GM19239 (cell line): ENCODE measurements at places on chromosomes 5 and 9.

GRCh38 chr9:18255747-18256146 is 218.2 kb upstream of the ADAMTSL1 start:
- DNase-seq = no peak

DNA sequence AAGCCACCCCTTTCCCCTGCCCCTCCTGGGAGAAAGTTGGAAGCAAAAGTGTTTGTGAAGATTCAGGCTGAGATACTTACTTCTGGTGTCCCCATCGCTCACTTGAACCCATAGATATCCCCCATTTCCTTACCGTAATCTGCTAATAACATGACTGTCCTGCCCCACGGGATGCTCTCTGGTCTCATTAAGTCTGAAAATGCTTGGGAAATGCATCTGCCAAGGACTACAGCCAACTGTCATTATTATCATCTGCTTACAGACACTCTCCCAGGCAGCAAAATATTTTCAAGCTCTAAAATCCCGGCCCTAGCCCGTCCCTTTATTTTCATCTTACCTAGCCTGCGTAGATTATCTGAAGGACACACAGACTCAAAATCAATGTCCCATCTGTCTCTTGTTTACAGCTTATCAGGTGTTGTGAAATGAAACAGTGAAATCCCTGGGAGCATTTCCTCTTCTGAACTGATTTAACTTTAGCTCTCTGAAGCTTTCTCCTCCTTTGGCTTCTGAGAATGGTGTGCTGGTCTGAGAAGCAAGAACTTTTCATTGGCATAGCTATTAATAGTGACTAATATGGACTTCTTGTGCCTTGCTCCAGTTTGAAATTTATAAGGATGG is 126.9 kb upstream of the OSMR start:
- DNase-seq = no peak

DNA sequence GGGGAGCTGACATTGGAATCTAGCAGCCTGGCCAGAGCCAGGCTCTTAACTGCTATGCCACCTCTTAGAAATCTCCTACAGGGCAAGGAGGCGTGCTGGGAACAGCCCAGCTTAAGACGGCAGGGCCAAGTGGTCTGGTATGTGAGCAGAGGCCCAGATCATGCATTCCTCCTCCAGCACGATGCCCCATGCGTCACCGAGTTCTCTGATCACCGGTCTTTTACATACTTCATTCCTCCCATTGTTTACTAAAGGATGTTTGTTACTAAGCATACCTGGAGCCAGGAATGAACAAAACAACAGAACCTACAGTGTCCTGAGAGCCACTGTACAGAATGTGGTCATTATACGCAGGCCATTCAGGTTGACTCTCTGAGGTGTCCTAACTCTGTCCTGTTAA is 73.8 kb downstream of the TRIO start:
- DNase-seq = no peak

DNA sequence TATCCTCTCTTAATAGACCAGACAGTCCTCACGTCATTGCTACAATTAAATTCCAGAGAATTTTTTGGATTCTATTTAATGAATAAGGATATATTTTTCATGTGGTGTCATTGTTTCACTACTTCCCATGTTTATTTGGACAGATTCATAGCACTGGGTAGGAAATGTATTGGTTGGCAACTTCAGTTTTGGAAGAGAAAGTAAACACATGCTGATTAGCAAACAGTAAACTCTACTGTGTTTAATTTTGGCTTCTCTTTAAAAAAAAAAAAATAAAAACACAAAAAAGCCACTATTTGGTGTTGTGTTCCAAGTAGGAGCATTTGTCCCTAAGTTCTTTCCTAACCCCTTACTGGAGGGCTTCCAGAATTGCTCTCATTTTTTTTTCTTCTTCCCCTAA is 77.3 kb downstream of the NFIB start:
- DNase-seq = no peak

DNA sequence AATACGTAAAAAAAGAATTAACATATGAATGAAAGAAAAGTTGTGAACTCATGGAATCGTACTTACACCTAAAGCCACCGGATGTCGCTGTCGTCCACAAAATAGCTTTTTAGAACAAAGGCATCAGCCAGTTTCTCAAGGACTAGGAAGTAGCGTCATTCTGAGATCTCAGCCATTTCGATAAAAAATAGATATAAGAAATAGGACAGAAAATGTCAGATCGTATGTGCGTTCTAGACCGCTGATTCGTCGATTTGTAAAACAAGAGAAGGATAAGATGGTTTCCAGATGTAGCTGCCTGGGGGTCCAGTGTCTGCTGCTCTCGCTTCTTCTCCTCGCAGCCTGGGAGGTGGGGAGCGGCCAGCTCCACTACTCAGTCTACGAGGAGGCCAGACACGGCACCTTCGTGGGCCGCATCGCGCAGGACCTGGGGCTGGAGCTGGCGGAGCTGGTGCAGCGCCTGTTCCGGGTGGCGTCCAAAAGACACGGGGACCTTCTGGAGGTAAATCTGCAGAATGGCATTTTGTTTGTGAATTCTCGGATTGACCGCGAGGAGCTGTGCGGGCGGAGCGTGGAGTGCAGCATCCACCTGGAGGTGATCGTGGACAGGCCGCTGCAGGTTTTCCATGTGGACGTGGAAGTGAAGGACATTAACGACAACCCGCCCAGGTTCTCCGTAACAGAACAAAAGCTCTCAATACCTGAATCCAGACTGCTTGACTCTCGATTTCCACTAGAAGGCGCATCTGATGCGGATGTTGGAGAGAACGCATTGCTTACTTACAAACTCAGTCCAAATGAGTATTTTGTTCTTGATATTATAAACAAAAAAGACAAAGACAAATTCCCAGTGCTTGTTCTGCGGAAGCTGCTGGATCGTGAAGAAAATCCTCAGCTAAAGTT is at the start of gene PCDHA10:
TSS of gene PCDHA10 (plus strand) at position 126 of the 903 bp plus-strand sequence. CDS start at position 278, 152 bp downstream.
- DNase-seq = no peak

GRCh38 chr5:102922799-102923477 is 167.8 kb downstream of the PAM start:
- no peak for DNase-seq

GRCh38 chr5:173196133-173196952 is 38.7 kb downstream of the NKX2-5 start:
- DNase-seq = no peak

GRCh38 chr5:142298789-142299188 is 26.0 kb downstream of the SPRY4 start:
- DNase-seq = no peak

GRCh38 chr5:116038817-116039216 is 6.5 kb downstream of the ARL14EPL start:
- DNase-seq = no peak
